ENCODE measurements at places on chromosomes 13 and 19.

- DNase-seq = no peak
Measured at GRCh38 chr19:22263121-22263520, 23.1 kb upstream of the ZNF729 start.

DNA sequence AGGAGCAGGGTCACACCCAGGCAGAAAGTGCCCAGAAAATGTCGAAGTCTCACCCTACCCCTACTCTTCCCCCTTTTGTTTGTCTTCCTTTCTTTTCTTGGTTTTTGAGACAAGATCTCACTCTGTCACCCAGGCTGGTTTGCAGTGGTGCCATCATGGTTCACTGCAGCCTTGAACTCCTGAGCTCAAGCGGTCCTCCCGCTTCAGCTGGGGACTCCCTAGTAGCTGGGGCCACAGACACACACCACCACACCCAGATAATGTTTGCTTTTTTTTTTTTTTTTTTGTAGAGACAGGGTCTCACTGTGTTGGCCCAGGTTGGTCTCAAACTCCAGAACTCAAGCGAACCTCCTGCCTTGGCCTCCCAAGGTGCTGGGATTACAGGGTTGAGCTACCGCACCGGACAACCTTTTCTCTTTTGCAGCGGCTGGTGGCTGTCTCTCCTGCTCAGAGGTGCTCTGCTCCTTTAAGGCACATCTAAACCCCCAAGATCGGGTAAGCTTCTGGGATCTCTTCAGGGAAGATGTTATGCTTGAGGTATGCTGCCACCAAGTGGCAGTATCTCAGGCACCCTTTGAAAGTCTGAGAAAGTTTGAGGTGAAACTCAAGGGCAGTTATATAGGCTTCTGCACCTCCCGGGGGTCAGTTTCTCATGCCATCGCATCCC lies 22.4 kb upstream of the EBI3 start:
- no peak for DNase-seq

- DNase-seq = no peak
Measured at GRCh38 chr13:111858571-111858970, 208.4 kb upstream of the SOX1 start.

GRCh38 chr19:6589711-6590257 lies 1.2 kb downstream of the CD70 start:
- DNase-seq = no peak

GRCh38 chr19:29216021-29216420 lies 3.1 kb upstream of the UQCRFS1 start:
- no peak for DNase-seq

GRCh38 chr13:109012115-109012514 lies 382.7 kb downstream of the MYO16 start:
- DNase-seq = no peak

GRCh38 chr19:10871711-10872545 lies 575 bp downstream of the CARM1 start:
- DNase-seq = no peak

- no peak for DNase-seq
Measured at GRCh38 chr13:105904034-105904742, 631.3 kb downstream of the EFNB2 start.

- no peak for DNase-seq
Measured at GRCh38 chr13:52165411-52165810, 6.0 kb upstream of the NEK3 start.

Measured in neural crest cell (in vitro differentiated cells).